Panc1 (cell line): ENCODE measurements at places on chromosomes 11 and 22. TPM values are rescaled to one million over a fixed set of nuclear protein-coding genes. Genes with fewer than 3 reads are reported as not detected.

DNA sequence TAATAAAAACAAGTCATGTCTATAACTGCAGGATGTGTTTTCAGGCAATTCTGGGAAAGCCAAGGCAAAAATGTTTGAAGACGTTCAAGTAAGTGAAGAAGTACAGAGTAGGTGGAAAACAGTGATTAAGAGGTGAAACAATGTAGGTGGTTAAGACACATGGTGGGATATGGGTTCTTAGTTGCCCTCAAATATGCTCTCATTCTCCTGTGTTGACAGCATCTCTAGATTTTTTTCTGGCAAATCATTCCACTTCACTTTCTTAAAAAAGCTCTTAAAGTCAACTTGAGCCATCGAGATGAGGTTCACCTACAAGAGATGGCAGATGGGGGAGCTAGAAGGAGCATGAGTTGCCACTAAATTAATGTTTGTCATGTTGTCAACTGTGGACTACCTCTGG is 1041.0 kb upstream of the CNTN5 start:
- no peak for DNase-seq
- no peak overlapping the region for H3K27ac ChIP-seq
- H3K36me3 ChIP-seq, result no peaks in the 10 kb centered on the region
- H3K27me3 ChIP-seq, result no peaks in the 10 kb centered on the region

- H3K4me3 ChIP-seq, result no peak overlapping the region
- H3K36me3 ChIP-seq, result no peaks in the 10 kb centered on the region
- no peak for DNase-seq
- H3K27ac ChIP-seq, result no peak overlapping the region
- no peaks in the 10 kb centered on the region for H3K4me1 ChIP-seq
- no peaks in the 10 kb centered on the region for H3K27me3 ChIP-seq
These were observed 39.8 kb downstream of the KREMEN1 start for GRCh38 chr22:29112681-29113080.

GRCh38 chr11:132911186-132911585 is 621.1 kb downstream of the OPCML start:
- H3K4me1 ChIP-seq, result no peaks in the 10 kb centered on the region
- no peaks in the 10 kb centered on the region for H3K27me3 ChIP-seq
- no peak overlapping the region for H3K27ac ChIP-seq
- no peak for DNase-seq
- H3K4me3 ChIP-seq, result no peak overlapping the region

- no peak overlapping the region for H3K4me3 ChIP-seq
- H3K4me1 ChIP-seq, result no peaks in the 10 kb centered on the region
- no peak overlapping the region for H3K27ac ChIP-seq
- H3K36me3 ChIP-seq, result no peaks in the 10 kb centered on the region
- DNase-seq, result no peak
These were observed 29.8 kb upstream of the CD5 start for GRCh38 chr11:61072316-61073109.

The NKAPD1 gene
- 19.7 TPM for total RNA-seq

The GGT5 gene
- total RNA-seq, result 3.6 TPM

DNA sequence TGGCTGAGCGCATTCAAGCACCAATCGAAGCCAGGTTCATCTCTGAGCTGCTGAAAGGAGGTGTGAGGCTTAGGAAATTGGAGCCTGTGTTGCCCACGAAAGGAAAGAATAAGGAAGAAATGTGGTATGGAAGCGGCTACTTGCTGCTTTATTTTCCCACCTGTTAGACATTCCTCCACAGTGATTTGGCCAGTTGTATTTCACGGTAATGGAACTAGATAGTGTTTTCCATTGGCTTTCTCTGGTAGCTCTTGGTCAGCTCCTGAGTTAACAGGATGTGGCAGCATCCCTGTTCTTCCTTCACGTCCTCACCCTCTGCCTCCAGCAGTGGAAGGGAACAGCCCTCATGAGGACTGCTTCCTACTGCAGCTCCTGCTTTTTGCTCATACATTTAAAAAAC is 44.7 kb downstream of the BID start:
- H3K27me3 ChIP-seq, result no peaks in the 10 kb centered on the region
- H3K4me1 ChIP-seq, result no peaks in the 10 kb centered on the region
- no peak overlapping the region for H3K4me3 ChIP-seq
- no peak overlapping the region for H3K27ac ChIP-seq
- H3K36me3 ChIP-seq, result peaks cover 1% of the 10 kb centered on the region; the same call in 1 of the 2 replicates

The SPON1 gene
- 0.10 TPM for total RNA-seq

The VSIG10L2 gene
- not detected for total RNA-seq

The KIRREL3 gene
- 0.36 TPM for total RNA-seq

DNA sequence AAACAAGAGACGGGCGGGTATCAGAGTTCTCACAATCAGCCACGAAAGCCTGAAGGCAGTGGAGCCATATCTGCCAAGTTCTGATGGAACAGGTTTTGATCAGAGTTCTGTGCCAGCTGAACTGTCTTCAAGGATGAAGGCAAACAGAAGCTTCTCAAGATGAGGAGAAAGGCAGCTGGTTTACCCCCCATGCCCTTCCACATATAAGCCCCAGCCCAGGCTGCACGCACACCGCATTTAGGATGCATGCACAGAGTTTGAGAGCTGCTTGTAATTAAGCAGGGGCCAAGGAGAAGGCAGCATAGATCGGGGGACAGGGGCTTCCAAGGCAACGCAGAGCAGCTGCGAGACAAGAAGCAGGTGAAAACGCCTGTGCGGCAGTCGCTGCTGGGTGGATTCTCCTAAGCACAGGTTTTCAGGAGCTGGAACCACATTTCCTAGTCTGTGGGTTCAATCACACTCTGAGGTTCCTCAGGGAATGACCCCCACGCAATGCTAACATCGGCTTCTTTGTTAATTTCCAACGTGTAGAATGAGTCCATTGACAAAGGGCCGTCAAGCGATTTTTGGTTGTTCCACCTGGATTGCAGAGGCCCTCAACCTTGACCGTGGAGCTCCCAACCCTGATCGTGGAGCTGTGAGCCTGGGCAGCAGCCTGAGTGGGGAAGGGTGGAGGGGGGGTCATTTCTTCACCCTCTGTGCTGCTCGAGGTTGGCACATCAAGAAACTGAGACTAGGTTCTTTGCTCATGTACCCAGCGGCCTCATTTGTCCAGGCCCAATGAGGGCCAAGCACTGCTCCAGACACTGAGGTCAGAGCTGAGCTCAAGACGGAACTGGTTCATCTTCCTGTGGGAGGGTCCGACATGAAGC is 81.7 kb upstream of the SHISAL1 start:
- no peaks in the 10 kb centered on the region for H3K36me3 ChIP-seq
- no peak for DNase-seq
- no peaks in the 10 kb centered on the region for H3K4me1 ChIP-seq
- H3K4me3 ChIP-seq, result no peak overlapping the region
- no peaks in the 10 kb centered on the region; the same call in 1 of the 2 replicates for H3K27me3 ChIP-seq

- H3K4me1 ChIP-seq, result peaks cover 26% of the 10 kb centered on the region
- H3K27ac ChIP-seq, result no peak overlapping the region; the same call in 1 of the 2 replicates
- H3K4me3 ChIP-seq, result no peak overlapping the region
- H3K36me3 ChIP-seq, result no peaks in the 10 kb centered on the region; the same call in 1 of the 2 replicates
- no peaks in the 10 kb centered on the region for H3K27me3 ChIP-seq
These were observed 35.5 kb downstream of the RPL27A start for GRCh38 chr11:8717876-8718753.

The PRAME gene
- 68.4 TPM for total RNA-seq

DNA sequence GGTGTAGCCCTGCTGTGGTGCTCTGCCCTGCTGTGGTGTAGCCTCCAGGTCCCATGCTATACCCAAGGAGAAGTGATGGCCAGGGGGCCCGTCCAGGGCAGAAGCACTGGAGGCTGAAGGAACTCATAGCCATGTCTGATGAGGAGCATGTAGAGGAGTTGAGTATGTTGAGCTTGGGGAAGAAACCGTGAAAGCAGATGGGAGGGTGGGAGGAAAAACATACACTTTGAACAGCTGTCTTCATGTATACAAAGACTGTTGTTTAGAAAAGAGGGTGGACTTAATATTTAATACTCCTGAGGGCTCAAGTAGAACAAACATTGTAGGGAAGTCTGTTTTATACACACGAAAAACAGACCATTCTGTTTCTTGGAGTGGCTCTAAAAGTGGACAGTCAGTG is 26.6 kb upstream of the TTC12 start:
- no peak for DNase-seq
- no peaks in the 10 kb centered on the region for H3K36me3 ChIP-seq
- no peaks in the 10 kb centered on the region for H3K4me1 ChIP-seq
- no peak overlapping the region for H3K27ac ChIP-seq

The ASRGL1 gene
- total RNA-seq, result 43.2 TPM

DNA sequence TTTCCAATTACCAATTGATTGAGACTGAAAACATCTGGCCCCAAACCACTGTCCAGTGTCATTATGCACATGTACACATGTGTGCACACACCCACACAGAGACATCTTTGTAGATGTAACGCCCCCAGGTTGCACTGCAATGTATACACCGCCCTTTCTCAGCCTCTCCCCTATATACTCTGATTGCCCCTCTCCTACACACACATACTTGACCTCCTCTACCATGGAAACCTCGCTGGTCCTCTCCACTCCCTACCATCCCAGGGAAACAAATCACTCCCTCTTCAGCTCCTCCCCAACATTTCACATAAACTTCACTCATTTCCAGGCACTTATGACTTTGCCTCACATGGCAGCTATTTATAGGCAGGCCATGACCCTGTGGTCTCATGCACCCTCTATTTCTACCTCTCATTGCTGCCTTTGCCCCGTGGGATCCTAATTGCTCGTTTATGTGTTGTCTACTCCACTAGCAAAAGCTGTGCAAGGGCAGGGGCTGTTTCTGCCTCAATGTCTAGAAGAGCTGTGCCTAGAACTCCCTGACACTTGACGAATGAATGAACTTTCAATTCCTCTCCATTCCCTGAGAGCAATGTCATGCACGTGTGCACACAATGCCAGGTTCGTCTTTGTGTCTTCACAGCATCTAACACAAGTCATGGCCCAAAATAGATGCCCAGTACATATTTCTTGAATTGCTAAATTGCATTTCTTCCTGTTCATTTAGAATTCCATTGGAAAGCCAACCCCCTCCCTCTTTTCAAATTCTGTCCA is 10.0 kb upstream of the TMA7B start:
- no peak for DNase-seq
- H3K27ac ChIP-seq, result no peak overlapping the region
- no peak overlapping the region for H3K4me3 ChIP-seq
- no peaks in the 10 kb centered on the region for H3K4me1 ChIP-seq
